Upper lobe of left lung (tissue), 6 donors: ENCODE measurements at places on chromosomes 16 and 17. TPM values are rescaled to one million over a fixed set of nuclear protein-coding genes. Genes with fewer than 3 reads are reported as not detected.
A peak's percentile ranks its signal among the peaks of the same experiment; 100 is the strongest.

- H3K4me3 ChIP-seq, result no peak overlapping the region
- peaks cover 5% of the 10 kb centered on the region for H3K4me1 ChIP-seq
These were observed 10.0 kb upstream of the C1QTNF8 start for GRCh38 chr16:1105888-1106620.

DNA sequence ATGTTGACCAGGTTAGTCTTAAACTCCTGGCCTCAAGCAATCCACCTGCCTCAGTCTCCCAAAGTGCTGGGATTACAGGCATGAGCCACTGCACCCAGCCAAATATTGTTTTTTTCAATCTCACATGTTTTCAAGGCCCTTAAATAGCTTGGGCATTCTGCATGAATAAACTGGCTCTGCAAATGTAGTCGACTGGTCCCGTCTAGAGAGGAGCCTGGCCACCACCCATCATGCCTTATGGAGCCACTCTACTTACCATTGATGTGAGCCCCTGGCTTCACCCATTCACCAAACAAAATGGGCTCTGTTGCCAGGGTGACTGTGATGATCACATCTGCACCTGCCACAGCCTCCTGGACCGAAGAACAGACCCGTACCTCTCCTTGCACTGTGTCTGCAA, 10.8 kb downstream of the CRYM start:
- H3K36me3 ChIP-seq, result no peaks in the 10 kb centered on the region
- DNase-seq, result no peak
- H3K4me3 ChIP-seq, result no peak overlapping the region
- H3K27ac ChIP-seq, result no peak overlapping the region

DNA sequence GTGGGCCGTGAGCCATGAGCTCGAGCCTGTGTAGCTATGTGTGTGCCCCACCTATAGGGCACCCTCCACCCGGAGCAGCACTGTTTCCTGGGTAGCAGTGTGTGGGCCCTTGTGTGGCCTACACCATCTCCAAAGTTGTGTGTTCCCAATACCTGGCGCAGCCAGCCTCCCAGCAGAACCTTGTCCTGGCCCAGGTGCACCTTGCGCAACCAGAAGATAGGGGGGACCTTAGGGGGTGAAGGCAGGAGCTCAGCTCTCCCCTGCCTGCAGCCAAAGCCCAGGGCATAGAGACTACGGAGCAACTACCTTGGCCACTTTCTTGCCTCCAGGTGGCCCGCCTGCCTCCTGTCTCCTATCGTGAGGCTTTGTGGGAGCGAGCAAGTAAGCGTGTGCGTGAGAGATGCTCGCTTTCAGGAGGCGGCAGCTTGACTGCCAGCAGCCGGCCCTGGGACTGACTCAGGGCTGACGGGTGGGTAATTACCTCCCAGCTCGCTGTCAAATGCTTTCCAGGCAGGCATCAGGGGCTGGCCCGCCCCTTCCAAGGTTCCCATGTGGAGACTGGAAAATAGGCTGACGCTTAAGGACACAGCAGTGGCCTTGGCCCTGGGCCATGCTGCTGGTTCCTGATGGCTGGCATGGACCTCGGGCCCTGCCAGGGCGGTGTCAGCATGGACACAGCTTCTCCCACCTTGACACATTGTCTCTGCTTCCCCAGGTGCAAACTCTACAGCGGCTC, 19.0 kb downstream of the TRAF7 start:
- peaks cover 4% of the 10 kb centered on the region for H3K4me1 ChIP-seq
- peak; percentile 63 for DNase-seq
- no peaks in the 10 kb centered on the region for H3K27me3 ChIP-seq
- H3K4me3 ChIP-seq, result no peak overlapping the region
- no peak overlapping the region for H3K27ac ChIP-seq
- peaks cover 55% of the 10 kb centered on the region for H3K36me3 ChIP-seq

DNA sequence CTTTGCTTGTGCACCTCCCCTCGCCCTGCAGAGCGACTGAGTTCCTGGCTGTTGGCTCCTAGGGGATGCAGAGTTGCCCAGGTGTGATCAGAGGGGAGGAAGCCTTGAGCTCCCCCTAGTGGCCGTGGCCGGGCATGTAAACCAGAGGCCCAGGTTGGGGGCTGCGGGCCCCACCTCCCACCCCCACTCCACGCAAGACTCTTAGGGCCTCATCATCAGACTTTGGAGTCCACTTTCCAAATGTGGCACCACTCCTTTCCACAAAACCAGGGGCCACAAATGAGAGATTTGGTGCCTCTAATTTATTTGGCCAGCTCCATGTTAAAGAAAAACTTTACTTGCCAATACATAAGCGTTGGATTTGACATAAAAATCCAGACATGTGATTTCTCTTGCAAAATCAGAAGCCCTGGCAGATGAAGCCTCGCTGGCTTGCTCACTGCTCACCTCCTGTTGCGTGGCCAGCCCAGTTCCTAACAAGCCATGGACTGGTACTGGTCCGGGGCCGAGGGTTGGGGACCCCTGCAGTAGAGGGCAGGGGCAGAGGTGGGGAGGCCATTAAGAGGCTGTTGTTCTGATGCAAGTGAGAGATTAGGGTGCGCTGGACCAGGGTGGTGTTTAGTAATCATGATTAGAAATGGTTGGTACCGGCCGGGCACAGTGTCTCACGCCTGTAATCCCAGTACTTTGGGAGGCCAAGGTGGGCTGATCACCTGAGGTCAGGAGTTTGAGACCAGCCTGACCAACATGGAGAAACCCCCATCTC, 28.7 kb upstream of the GAS7 start:
- no peaks in the 10 kb centered on the region for H3K36me3 ChIP-seq
- H3K4me1 ChIP-seq, result no peaks in the 10 kb centered on the region
- no peak overlapping the region for H3K27ac ChIP-seq
- DNase-seq, result peak; percentile 64
- H3K4me3 ChIP-seq, result no peak overlapping the region
- H3K27me3 ChIP-seq, result no peaks in the 10 kb centered on the region

GRCh38 chr17:210402-210801, 29.0 kb upstream of the DOC2B start:
- peaks cover 3% of the 10 kb centered on the region for H3K4me1 ChIP-seq
- no peak overlapping the region for H3K27ac ChIP-seq
- H3K36me3 ChIP-seq, result peaks cover 14% of the 10 kb centered on the region
- H3K27me3 ChIP-seq, result no peaks in the 10 kb centered on the region

DNA sequence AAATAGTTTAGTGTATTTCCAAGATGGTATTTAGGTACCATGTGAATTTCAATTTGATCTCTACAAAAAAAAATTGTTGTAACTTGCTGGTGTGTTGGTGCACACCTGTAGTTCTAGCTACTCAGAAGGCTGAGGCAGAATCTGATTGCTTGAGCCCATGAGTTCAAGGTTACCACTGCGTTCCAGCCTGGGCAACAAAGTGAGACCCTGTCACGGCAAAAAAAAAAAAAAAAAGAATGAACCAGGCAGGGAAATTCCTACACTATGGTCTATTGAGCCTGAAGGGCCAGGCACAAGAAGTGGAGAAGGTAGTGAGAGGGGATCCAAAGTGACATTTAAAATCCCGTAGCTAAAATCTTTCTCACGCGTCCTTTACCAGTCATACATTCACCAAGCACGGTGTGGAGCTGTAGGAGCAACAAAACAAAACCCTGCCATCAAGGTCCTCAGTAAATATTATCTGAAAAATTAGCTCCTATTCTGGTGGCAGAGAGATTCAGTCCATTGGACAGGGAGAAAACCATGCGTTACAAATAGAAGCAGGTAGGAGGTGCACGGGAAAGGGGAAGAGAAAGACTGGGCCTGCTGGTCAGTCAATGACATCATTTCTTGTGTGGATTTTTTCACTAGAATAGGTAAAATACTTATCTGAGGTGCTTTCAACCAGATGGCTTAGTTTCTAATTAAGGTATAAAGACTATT, 27.3 kb downstream of the TXNDC11 start:
- no peak overlapping the region for H3K4me3 ChIP-seq
- DNase-seq, result no peak
- H3K27ac ChIP-seq, result no peak overlapping the region
- H3K27me3 ChIP-seq, result no peaks in the 10 kb centered on the region
- peaks cover 34% of the 10 kb centered on the region for H3K4me1 ChIP-seq

GRCh38 chr16:87851141-87851587, 18.1 kb downstream of the SLC7A5 start:
- H3K27me3 ChIP-seq, result no peaks in the 10 kb centered on the region
- DNase-seq, result peak; percentile 39
- no peak overlapping the region for H3K27ac ChIP-seq
- H3K4me1 ChIP-seq, result peaks cover 40% of the 10 kb centered on the region
- no peaks in the 10 kb centered on the region for H3K36me3 ChIP-seq

DNA sequence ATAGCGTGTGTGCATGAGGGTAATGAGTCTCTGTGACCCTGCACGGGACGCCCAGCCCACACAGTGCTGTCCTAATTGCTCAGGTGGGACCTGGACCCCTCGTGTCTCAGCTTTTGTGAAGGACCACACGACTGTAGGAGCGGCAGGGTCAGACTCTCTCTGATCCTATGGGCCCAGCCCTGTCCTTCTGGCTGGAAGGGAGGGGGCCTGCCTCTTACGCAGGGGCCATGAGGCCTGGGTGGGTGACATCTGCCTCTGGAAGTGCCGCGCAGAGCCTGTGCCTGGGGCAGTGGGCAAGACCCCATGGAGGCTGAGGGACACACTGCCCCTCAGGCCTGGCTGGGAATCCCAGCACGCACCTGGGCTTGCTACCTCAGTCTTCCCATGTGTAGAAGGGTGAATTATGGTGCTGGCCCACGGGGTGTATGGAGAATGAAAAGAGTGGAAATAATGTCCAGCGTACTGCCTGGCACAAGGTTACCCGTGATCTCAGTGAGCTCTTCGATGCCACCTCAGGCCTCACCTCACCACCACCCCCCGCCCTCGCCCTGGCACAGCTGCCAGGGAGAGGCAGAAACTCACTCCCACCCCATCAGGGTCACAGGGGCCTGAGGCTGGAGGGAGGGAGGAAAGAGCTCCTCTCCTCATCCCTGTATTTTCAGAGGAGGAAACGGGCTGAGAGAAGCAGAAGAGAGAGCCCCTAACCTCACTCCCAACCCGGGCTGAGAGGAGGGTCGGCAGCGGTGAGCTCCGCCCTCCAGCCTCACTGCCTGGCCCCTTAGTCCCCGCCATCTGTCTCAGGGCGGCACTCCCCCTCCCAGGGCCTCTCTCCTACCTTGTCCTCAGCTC, 27.1 kb upstream of the DBNDD1 start:
- H3K27me3 ChIP-seq, result peaks cover 4% of the 10 kb centered on the region
- H3K4me1 ChIP-seq, result peaks cover 12% of the 10 kb centered on the region
- no peak overlapping the region for H3K27ac ChIP-seq
- DNase-seq, result no peak

DNA sequence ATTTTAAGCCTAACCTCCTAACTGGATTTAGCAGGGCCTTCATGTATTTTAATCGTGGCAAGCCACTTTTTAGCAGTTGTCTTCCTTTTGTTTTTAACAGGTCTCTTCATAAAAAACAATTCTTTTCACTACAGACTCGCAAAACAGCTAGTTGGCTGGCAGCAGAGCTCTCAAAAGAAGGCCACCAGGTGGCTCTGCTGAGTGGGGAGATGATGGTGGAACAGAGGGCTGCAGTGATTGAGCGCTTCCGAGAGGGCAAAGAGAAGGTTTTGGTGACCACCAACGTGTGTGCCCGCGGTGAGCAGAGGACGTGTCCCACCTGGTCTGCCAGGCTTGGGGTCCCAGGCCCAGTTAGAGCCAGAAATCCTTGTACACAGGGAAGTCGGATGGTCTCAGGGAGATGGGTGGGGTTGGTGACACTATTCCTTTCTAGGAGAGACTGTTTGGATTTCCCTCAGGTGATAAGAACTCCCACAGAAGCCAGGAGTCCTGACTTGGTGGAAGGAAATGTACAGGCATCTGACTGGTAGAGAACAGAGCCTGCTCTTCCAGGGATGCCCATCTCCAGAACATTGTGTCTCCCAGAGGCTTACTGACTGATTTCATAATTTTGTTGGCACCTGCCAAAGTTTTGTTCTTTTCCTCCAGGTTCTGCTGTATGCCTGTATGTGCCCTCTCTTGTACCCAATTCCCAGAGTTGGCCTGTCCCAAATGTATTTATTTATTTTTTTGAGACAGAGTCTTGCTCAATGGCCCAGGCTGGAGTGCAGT, 14.9 kb upstream of the DDX19A start:
- H3K36me3 ChIP-seq, result peaks cover 75% of the 10 kb centered on the region
- H3K4me3 ChIP-seq, result no peak overlapping the region
- H3K4me1 ChIP-seq, result no peaks in the 10 kb centered on the region
- H3K27ac ChIP-seq, result no peak overlapping the region

- DNase-seq, result no peak
- peaks cover 4% of the 10 kb centered on the region for H3K4me1 ChIP-seq
- H3K36me3 ChIP-seq, result no peaks in the 10 kb centered on the region
- H3K27ac ChIP-seq, result no peak overlapping the region
These were observed 129.5 kb downstream of the PRKCA start for GRCh38 chr17:66431910-66432309.

GRCh38 chr16:88170528-88170991, 212.2 kb upstream of the ZNF469 start:
- H3K4me3 ChIP-seq, result no peak overlapping the region
- no peaks in the 10 kb centered on the region for H3K27me3 ChIP-seq
- H3K27ac ChIP-seq, result no peak overlapping the region
- no peaks in the 10 kb centered on the region for H3K36me3 ChIP-seq
- DNase-seq, result no peak

Gene SLC35G6
- not detected for total RNA-seq

- no peak for DNase-seq
- H3K27me3 ChIP-seq, result no peaks in the 10 kb centered on the region
- no peak overlapping the region for H3K27ac ChIP-seq
- no peaks in the 10 kb centered on the region for H3K36me3 ChIP-seq
- no peak overlapping the region for H3K4me3 ChIP-seq
- no peaks in the 10 kb centered on the region for H3K4me1 ChIP-seq
These were observed 225.0 kb downstream of the C16orf78 start for GRCh38 chr16:49598383-49599170.

- no peaks in the 10 kb centered on the region for H3K27me3 ChIP-seq
- no peaks in the 10 kb centered on the region for H3K4me1 ChIP-seq
- no peaks in the 10 kb centered on the region for H3K36me3 ChIP-seq
- H3K4me3 ChIP-seq, result no peak overlapping the region
- H3K27ac ChIP-seq, result no peak overlapping the region
These were observed 24.3 kb downstream of the SPECC1 start for GRCh38 chr17:20033415-20033814.

GRCh38 chr17:28347261-28347891, 10.0 kb downstream of the POLDIP2 start:
- no peak overlapping the region for H3K4me3 ChIP-seq
- DNase-seq, result no peak
- H3K36me3 ChIP-seq, result peaks cover 100% of the 10 kb centered on the region
- H3K27me3 ChIP-seq, result no peaks in the 10 kb centered on the region
